Caudate nucleus (tissue), 63 donors: ENCODE measurements at places on chromosomes 6 and 20.

DNA sequence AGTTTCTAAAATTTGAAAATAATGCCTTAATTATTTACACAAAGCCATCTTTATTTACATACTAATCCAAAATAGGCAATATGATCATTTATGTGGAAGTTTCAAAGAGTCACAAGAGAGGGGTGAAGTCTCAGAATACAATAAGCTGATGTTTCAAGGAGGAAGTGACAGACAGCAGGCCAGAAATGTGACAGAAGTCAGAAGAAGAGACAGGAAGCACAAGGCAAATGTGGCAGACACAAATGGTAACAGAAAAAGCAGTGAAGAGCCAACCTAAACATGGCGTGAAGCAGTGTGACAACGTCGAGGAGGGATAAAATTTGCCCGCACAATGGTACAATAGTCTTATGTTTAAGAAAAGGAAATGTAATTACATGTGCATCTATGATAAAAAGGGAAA lies 59.8 kb downstream of the SHPRH start:
- DNase-seq: no peak

DNA sequence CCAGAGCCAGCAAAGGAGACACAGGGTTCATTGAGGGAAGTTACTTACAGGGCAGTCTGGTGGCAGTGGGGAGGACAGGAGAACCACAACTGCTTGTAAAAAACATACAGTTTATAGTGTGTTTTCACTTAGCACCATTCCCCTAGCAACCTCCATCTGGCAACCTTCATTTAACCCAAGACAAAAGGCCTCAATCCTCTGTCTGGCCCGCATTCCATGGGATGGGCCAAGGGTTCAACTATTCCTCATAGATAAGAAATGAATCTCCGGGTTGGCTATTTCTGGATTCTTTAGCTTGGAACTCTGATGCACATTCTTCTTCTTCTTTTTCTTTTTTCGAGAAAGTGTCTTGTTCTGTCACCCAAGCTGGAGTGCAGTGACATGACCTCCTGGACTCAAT lies 26.3 kb upstream of the FYN start:
- DNase-seq: no peak

DNA sequence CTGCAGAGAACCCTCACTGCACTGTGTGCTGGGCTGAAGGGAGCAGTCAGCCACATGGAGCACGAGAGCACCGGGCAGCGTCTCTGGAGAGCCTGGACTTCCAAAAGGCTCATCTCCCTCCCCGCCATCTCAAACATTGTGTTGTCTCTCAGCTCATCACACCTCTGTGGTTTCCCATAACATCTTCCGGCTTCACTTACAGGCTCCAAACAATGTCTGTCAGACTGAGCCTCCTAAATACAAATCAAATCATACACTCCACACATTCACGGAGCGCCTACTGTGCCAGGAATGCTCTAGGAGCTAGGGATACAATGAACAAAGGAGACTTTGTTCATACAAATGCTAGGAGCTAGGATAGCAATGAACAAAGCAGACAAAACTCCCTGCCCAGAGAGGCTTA lies 398.0 kb downstream of the RNGTT start:
- no peak for DNase-seq

- no peak for DNase-seq
Measured at GRCh38 chr20:50193836-50194421, 3.3 kb downstream of the CEBPB start.

DNA sequence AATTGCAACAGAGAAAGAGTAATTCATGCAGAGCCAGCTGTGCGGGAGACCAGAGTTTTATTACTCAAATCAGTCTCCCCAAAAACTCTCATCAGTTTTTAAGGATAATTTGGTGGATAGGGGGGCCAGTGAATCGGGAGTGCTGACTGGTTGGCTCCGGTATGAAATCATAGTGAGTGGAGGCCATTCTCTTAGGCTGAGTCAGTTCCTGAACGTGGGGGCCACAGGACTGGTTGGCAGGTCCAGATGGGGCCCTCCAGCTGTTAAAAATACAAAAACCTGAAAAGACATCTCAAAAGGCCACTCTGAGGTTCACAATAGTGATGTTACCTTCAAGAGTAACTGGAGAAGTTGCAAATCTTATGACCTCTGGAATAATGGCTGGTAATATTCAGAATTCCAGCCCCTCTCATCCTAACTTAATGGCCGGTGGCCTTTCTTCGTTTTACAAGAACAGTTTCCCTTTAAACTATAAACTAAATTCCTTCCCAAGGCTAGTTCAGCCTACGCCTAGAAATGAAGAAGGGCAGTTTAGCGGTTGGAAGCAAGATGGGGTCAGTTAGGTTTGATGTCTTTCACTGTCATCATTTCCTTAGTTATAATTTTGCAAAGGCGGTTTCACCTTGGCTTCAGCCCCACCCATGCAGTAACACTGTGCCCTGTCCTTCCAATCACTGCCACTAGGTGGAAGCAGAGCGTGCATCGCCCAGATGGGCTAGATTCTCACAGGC lies 6.8 kb upstream of the MICA start:
- peak; percentile 62 for DNase-seq

DNA sequence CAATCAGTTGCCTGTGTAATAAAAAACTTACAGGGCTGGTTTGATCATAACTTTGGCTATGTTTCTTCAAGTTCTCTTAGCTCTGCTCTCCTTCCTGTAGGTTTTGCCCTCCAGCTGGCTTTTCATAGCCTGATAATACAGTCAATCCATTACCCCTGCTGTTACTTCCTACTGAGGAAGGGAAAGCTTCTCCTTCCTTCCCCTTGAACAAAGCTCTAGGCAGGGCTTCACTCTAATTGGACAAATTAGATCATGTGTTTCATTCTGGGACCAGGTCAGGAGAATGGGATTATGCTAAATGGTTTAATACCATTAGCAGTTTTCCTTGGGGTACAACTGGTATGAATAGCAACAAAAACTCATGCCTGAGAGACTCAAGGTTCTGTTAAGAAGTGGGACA lies 106.8 kb upstream of the MCHR2 start:
- no peak for DNase-seq

DNA sequence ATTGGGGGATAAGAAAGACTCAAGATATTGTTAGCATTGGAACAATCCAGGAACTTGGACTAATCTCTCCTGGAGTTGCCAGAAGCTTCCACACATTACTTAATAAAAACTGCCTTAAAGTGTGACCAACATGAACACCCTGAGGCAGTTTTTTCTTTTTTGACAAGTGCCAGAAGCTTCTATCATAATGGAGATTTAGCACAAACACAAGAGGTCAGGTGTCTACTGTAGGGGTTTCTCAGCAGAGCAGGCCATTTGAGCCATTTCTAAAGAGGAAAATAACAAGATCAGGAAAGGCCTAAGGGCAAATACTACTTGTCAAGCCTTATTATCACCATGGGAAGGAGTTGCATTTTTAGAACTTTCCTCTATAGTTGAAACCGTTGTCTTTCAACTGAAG lies 361.5 kb downstream of the EPM2A start:
- no peak for DNase-seq

DNA sequence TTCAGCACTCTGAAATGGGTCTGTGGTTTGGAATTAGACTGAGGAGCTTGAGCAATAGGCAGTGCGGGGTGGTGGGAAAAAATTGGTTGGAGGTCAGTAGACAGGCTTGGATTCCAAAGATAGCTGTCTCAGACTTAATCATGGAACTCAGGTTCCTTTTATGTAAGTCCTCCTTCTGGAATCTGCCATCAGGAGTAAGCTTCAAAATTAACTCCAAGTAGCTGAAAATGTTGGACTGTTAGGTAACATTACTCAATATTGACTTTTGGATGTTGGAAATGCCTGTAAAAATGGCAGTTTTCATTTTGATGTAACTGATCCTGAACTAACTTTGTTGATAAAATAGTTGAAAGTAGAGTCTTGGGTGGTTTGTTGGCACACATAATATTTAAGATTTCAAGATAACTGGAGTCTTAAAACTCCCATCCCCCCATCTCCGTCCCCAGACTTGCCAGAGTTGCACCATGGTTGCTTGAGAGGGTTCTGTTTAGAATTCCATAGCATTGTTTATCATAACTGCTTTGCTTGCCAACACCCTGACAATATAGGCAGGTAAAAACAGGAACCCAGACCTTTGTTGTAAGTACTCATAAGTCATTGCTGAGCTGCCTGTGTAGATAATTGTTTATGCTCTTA lies 83.0 kb downstream of the PHF20 start:
- DNase-seq: no peak

DNA sequence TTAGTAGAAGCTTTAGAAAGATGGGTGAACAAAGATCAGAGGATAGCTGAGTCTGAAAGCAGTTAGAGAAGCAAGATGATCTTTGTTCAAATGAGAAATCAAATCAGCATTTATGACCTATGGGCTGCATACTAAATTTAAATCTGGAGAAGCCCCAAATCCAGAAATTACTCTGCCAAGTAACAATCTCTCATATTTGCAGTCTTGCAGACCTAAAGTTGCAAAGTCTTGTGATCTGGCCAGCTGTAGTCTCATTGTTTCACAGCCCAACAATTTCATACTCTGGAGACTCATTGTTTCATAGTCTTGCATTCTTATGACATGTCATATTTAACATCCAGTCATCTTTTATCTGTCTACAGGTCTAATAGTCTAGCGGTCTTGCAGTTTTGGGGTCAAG lies 364.9 kb upstream of the RSPO3 start:
- DNase-seq: no peak

DNA sequence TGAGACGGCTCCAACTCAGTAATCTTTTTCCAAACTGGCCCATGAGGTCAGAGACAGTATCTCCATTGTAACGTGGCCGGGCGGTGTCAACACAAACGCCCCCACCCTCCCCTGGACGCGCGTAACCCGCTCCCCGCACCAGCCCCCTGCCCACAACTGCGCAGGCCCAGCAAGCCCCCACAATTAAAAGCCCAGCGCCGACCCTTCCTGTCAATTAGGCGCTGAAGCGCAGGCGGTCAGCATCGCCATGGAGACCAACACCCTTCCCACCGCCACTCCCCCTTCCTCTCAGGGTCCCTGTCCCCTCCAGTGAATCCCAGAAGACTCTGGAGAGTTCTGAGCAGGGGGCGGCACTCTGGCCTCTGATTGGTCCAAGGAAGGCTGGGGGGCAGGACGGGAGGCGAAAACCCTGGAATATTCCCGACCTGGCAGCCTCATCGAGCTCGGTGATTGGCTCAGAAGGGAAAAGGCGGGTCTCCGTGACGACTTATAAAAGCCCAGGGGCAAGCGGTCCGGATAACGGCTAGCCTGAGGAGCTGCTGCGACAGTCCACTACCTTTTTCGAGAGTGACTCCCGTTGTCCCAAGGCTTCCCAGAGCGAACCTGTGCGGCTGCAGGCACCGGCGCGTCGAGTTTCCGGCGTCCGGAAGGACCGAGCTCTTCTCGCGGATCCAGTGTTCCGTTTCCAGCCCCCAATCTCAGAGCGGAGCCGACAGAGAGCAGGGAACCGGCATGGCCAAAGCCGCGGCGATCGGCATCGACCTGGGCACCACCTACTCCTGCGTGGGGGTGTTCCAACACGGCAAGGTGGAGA lies at the start of the genes HSPA1A and HSPA1L:
Gene HSPA1A, plus strand, starts transcription at position 519 of the 814 bp plus-strand sequence. Its CDS starts 214 bp downstream, at position 733.
Gene HSPA1L, minus strand, starts transcription at position 259 of the 814 bp plus-strand sequence. CDS start 3,311 bp downstream, outside the sequence.
- peak; percentile 87 for DNase-seq

- peak; percentile 47 for DNase-seq
Measured at GRCh38 chr20:48620507-48621375, 207.1 kb downstream of the PREX1 start.

DNA sequence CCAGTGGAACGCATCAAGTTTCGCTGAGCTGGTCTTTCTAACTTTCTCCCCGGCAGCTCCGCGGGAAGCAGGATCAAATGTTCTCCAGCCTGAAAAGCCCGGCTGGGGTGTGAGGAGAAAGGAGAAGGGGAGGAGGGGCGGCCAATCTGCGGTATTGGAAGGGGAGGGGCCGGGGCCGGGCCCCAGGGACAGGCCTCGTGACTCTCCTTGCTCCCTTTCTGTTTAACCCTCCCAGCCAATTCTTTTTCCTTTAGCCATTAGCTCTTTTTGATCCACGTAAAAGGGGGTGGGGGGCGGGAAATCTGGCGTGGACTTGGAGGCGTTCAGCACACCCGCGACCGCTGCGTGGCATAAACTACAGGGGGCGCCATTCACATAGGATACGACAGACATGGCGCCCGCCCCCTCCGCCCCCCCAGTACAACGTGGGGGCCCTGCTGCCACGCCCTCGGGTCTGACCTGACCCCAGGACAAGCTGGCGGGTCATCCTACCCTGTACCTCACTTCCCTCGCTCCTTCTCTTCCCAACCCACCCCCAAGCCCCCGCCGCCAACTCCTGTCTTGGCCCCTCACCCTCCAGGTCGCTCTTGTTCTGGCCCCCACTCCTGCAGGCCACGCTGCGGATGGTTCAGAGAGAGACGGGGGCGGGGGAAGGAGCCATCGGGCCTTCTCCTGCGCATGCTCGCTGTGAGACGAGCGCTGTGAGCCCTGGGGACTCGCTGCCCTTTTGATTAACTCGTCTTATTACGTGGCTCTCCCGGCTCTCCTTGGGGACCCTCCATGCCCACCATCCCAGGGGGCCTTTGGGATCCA lies 7.8 kb upstream of the MDGA1 start:
- peak; percentile 75 for DNase-seq

DNA sequence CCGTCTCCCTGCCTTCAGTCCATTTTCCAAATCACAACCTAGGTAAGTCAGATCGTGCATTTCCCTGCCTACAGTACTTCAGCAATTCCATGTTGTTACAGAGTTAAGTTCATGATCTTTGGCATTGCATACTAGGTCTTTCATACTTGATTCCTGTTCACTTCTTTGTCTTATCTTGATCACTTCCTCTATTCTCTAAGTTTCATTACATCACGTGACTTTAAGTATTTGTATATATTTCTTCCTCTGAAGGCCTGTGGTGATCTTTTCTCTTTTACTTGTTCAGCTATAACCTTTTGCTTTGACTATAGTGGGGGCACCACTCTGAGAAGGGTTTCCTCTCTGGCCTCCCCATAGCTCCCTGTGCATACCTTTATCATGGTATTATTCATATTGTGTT lies 100.2 kb downstream of the TRMT11 start:
- no peak for DNase-seq

- no peak for DNase-seq
Measured at GRCh38 chr6:123062670-123063069, 66.6 kb downstream of the CLVS2 start.

DNA sequence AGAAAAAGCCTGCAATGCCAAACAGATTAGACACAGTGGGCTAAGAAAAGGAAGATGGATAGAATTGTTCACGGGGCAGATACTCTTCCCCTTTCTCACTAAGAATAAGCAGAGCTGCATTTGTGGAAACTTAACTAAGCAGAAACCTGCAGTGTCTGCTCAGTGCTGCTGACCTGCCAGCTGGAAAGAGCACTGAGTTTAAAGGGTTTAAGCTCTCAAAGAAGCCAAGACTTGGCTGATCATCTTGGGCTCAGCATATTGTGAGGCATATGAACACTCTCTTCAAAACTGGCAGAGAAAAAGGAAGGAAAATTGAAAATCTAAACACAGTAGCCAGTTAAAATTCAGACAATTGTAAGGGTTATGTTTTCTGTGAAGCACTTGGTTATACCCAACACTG lies 711.1 kb upstream of the EPHA7 start:
- DNase-seq: no peak

- DNase-seq: no peak
Measured at GRCh38 chr6:142700032-142700431, 244.9 kb downstream of the HIVEP2 start.

DNA sequence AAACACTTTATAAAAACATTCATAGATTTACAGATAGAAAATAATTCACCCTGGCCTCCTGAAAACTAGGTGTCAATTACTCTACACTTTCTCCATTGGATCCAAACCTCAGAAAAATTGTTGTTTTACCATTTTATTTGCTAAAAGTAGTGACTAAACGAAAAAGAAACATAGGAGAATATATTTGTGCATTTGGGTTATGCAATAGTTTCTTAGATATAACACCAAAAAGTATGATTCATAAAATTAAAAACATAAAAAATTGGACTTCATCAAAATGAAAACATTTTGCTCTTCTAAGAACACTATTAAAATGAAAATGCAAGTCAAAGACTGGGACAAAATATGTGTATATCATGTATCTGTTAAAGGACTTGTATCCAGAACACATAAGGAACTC lies 671.3 kb downstream of the MAFB start:
- DNase-seq: no peak
